ENCODE measurements at places on chromosomes 2 and 18. TPM values are rescaled to one million over a fixed set of nuclear protein-coding genes. Genes with fewer than 3 reads are reported as not detected.

Gene STPG4
- total RNA-seq, result 0.23 TPM

DNA sequence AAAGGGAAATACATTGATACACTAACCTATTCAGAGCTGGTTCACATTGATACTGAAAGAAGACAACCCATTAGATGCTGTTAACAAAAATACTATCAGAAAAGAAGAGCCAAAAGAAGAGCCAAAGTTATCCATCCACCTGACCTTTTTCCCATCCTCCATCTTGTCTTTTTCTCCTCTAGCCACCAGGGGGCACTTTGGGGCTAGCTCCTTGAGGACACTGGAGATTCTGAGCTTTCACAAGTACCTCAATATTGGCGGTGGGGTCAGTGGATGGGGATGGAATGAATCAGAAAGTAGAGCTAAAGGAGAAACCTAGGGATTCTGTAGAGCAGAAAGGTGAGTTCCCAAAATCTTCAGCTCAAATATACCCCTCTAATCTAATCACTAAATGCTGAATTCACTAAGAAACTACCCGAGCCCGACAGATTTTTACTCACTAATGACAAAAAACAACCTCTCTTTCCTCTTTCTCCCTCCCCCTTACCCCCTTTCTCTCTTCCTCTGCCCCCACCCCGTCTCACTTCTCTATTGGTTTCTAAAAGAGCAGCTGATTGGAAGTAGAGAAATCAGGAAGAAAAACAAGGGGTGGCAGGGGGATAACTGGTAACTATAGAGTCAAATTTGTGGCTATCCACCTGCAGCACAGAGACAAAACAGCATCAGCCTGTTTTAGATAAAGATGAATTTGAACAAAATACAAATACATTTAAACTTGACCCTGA lies 203.3 kb downstream of the TCF4 start:
- DNase-seq, result peak; percentile 19

GRCh38 chr2:66897181-66897580 lies 462.3 kb downstream of the MEIS1 start:
- DNase-seq, result no peak

Gene PPP1R1C
- not detected for total RNA-seq

Gene RMND5A
- total RNA-seq, result 44.3 TPM

DNA sequence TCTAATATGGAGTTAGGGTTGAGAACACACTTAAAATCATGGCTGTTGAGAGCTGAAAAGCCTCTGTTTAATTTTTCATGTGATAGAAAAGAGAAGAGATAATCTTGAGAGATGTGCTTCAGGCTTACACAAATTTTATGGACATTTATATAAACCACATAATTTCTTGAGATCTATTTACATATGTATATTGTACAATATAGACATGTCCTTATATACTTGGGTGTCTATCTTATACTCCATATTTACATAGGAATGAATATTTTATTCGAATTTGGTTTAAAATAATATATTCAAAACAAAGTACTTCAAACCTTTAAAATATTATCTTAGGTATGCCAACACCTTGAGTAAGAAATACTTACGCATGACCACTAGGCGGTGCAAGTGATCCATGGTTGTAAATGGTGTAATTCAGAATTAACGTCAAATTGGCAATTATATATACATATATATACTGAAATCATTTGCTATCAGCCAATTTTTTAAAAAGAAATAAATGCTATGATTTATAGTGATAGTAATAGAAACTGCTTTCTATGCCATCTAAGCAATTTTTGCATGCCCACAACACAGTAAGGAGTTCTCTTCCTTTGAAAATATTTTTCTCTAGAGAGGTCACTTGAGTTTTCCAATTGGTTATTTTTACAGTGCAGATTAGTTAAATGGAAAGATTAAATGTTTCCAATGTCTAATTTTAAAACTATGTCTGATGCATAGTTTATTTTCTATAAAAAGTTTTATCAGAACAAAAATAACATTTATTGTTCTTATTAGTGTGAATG lies 37.6 kb upstream of the SPAG16 start:
- peak; percentile 79 for DNase-seq

Gene RTP5
- not detected for total RNA-seq

Gene RGPD4
- total RNA-seq, result 0.19 TPM

GRCh38 chr2:171018522-171018921 lies 89.5 kb downstream of the GORASP2 start:
- no peak for DNase-seq

- DNase-seq, result no peak
Measured at GRCh38 chr18:7458884-7459283, 108.2 kb upstream of the PTPRM start.

Gene FMNL2
- total RNA-seq, result 3.0 TPM

All from activated CD4-positive, alpha-beta T cell treated with anti-CD3 and anti-CD28 coated beads for 36 hours (primary cell).